ENCODE measurements at places on chromosomes 3 and 15.

- no peak for DNase-seq
Observed at GRCh38 chr15:89642106-89642505, 13.2 kb downstream of the KIF7 start.

GRCh38 chr15:78174401-78174800 lies 25.2 kb downstream of the IDH3A start:
- no peak for DNase-seq

GRCh38 chr3:47780741-47781684 lies 680 bp downstream of the SMARCC1 start:
- peak; percentile 35 for DNase-seq

- DNase-seq = no peak
Observed at GRCh38 chr3:31743331-31744089, 210.8 kb downstream of the STT3B start.

GRCh38 chr3:17740721-17741141 lies 1.7 kb downstream of the TBC1D5 start:
- DNase-seq = no peak

- DNase-seq = no peak
Observed at GRCh38 chr3:9809239-9809614, 835 bp upstream of the TTLL3 start.

- no peak for DNase-seq
Observed at GRCh38 chr3:45365060-45365459, 23.3 kb upstream of the LARS2 start.

- peak; percentile 73 for DNase-seq
Observed at GRCh38 chr3:108834551-108834950, 12.0 kb downstream of the TRAT1 start.

GRCh38 chr15:55282284-55282833 lies 7.3 kb downstream of the RAB27A start:
- DNase-seq = peak; percentile 65

- DNase-seq = no peak
Observed at GRCh38 chr3:48543271-48543866, 13.2 kb downstream of the PFKFB4 start.

GRCh38 chr3:134018850-134019249 lies 10.9 kb downstream of the SLCO2A1 start:
- DNase-seq = no peak

GRCh38 chr15:98609144-98609852 lies 39.0 kb upstream of the IGF1R start:
- no peak for DNase-seq

- no peak for DNase-seq
Observed at GRCh38 chr3:123533554-123534159, 51.2 kb downstream of the HACD2 start.

GRCh38 chr15:48498828-48499227 lies 146.7 kb downstream of the FBN1 start:
- no peak for DNase-seq

- DNase-seq = no peak
Observed at GRCh38 chr3:148083526-148084182, 614.0 kb upstream of the AGTR1 start.

DNA sequence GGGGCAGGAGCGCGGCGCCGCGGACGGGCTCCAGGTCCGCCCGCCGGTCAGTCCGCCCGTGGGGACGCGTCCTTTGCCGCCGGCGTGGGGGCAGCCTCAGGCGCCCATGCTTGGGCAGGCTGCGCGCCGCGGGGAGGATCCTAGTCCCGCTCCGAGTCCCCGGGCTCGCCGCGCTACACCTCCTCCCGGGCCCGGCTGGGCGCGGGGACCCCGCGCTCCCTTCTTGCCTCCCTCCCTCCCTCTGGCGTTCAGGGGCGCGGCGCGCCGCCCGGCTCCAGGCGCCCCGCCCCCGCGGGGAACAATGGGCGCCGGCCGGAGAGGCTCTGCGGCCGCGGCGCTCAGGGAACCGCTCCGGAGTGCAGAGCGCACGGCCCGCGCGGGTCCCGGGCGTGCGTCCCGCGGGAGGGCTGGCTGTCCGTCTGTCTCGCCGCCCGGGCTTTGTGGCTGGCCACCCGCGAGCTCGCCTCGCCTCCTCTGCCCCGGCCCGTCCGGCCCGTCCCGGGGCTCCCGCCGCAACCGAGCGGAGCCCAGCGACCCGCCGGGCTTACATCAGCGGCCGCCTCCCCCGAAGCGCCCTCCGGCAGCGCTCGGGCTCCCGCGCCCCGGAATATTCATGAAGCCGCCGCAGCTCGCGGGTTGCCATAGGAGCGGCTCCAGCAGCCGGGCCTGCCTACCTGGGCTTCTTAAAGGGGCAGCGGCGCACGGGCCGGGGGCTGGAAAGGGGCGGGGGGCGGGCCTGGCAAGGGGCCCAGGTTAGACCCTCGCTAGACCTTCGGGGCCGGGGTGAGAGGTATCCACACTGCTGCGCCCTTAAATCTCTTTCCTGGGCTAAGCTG lies at the start of gene HCN4:
TSS of gene HCN4 (minus strand) at position 658 of the 836 bp plus-strand sequence. CDS start 688 bp downstream, outside the sequence.
- no peak for DNase-seq

GRCh38 chr3:136018876-136019275 lies 53.3 kb downstream of the PPP2R3A start:
- DNase-seq = no peak

GRCh38 chr3:13027154-13027553 lies 46.1 kb downstream of the IQSEC1 start:
- no peak for DNase-seq

DNA sequence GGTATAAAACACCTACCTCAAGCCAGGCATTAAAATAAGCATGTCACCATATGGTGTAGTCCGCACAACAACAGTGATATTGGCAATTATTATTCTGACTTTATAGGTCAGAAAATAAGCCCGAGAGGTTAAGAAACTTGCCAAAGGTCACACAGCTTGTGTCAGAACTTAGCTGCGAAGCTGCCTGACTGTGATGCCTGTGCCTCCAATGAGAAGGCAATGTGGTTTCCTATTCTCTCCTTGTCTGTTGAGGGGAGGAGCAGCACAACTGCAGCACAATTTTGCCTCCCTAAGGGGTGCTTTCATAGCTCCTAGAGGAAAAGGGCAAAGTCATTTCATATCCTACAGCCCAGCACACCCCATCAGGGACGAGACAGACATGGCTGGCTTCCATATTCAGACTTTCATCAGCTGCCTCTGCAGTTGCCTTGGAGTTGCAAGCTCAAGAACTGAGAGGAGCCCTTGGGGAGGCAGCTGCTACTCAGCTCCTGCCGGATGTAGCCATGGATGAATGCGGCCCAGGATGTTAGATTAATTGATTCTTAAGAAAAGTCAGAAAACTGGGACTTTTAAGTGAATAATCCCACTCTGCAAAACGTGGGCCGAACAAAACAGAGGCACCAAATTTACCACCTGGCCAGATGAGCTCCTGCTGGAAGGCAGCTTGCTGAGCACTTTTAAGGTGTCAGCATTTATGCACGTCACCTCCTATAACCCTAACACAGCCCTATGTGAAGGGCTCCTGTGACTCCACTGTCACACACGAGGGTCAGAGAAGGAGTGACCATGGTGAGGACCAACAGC lies 38.5 kb downstream of the MYO5C start:
- no peak for DNase-seq

DNA sequence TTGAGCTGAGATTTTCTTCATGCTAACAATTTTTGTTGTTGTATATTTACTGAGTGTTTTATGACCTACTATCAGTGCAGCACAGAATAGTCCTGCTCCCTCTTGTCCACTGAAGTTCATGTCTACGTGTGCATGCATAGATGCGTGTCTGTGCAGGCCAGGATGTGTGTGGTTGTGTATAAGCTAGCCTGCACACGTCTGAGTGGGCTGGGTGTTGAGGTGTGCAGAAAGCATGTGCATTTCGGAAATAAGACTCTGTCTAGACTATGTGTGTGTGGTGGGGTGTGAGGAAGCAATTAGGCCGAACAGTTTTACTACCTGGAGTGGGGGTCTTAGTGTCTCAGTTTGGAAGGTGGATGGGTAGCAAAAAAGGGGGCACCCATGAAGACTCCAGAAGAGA lies 39.2 kb downstream of the ATP2B2 start:
- no peak for DNase-seq

GRCh38 chr3:24359645-24360462 lies 134.8 kb downstream of the THRB start:
- no peak for DNase-seq

- DNase-seq = peak; percentile 42
Observed at GRCh38 chr15:73127302-73127936, 75.2 kb downstream of the NEO1 start.

DNA sequence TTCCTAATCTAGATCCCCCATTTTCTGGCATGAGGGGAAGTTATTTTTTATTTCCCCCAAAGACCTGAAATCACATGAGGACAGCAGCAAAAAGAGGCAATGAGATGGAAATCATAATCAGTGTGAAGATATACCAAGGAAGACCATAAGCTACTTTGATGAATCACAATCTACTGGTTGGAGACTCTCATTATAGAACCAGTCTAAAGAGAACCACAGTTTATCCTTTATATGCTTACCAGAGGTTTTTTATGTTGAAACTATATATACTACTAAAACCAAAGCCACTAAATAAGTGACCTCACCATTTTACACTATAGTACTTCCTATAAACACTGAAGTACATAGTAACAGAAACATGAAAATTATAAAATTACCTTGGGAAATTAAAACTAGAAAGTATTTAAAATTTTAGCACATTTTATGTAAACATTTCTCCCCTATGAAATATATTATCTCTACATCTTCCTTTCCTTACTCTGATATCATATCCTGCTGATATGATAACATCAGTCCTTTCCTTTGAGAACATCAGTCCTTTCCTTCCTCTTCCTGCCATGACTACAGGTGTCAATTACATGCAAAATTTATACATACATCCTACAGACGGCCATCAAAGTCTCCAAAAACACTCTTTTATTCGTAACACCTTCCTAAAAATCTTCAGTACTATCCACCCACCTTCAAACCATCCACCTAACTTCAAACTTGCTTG lies 71.8 kb downstream of the PHC3 start:
- no peak for DNase-seq

DNA sequence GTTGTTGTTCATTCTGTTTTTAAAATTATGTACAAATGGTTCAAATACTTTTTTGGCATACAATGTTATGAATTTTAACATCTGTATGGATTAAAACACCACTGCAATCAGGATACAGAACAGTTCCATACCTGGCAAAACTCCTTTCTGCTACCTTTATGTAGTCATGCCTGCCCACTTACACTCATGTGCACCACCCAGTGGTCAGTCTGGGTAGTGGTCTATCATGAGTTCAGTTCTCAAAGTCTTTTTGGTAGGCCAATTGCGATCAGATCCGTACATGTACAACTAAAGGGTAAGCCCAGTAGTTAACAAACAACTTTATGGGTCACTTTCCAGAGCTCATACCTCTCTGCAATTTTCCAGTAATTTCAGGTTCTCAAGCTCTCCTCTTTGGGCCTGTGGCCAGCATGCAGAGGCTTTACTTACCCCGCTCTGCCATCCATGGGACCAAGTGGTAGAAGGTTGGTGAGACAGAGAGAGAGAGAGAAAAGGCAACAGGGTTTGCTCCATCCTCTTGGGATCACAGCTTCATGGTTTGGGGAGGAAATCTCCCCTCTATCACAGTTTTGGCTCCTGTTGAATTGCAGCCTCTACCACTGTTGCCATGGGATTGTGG lies 63.9 kb upstream of the FAM98B start:
- peak; percentile 58 for DNase-seq
